ENCODE measurements at places on chromosomes 13 and 19.

DNA sequence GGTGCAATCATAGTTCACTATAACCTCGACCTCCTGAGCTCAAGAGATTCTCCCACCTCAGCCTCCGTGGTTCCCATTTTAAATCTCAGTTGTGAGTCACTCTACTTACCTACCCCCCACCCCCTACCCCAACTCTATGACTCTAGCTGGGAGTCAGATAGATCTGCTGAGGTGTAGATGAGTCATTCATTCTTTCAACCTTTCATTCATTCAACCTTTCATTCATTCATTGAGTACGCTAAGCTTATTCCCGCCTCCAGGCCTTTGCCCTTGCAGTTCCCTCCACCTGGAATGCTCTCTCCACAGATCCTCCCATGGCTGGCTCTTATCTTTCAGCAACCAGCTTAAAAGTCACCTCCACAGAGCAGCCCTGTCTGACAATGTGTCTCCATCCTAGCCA lies 1.1 kb upstream of the MAST1 start:
- no peak for DNase-seq

GRCh38 chr19:7781157-7781556 lies 18.1 kb downstream of the CLEC4M start:
- no peak for DNase-seq

DNA sequence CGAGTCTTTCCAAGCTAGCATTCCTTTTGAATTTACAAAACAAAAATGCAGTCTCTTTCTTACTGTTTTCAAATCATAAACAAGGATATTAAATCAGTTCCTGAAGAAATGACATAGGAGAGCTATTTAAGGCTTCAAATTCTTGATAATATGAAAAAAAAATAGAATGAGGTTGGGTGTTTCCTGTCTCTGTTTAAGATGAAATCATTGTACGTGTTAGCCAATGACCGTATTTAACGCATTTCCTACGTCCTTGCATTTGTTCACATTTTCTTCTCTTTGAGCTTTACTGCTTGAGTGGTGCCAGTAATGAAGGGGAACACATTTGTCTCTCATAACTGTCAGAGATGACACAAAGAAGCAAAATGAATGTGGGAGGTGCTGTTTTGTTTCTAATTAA lies 821.3 kb downstream of the DIAPH3 start:
- no peak for DNase-seq

DNA sequence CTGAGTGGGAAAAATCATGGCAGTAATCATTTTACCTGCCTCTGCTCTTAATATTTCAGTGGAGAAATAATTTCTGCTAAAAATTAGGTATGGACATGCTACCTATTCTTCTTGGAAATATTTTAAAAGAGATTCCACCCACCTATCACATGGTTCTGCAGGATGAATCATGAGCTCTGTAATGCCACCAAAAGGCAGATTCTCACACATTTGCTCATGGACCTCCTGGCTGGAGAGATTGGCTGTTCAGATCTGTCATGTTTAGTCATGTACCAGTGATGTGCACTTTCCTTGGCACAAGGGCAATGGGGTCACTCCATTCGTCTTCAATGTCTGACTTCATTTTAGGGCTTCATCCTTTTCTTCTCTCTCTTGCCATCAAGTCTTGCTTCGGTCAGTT lies 101.8 kb upstream of the MBNL2 start:
- no peak for DNase-seq

- no peak for DNase-seq
Observed at GRCh38 chr13:112851107-112852038, 117.6 kb upstream of the MCF2L start.

DNA sequence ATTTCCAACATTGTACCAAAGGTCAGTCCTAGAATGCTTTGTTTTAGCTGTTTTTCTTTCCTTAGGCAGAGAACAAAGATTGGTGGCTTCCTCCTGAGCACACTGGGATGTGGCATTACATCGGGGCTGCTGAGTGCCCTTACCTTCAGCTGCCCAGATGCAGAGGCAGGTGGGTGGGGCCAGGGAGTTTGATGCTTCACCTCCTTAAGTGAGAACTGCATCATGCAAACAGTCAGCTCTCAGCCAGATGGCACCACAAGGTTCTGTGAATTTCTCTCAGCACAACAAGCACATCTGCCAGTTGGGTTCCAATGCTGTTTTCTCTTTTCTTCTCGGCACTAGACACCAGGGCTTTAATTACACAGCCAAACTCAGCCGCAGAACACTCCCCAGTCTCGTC lies 87.4 kb upstream of the UBL3 start:
- DNase-seq = no peak

DNA sequence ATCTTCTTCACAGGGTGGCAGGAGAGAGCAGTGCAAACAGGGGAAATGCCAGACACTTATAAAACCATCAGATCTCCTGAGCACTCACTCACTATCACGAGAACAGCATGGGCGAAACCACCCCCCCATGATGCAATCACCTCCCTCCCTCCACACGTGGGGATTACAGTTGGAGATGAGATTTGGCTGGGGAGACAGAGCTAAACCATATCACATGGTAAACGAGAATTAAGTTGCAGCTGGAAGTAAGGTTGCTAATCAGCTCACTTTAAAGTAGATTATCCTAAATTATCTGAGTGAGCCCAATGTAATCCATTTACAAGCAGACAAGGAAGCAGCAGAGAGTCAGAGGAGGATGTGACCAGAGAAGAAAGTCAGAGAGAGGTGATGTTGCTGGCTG lies 102.2 kb upstream of the IPO5 start:
- DNase-seq = no peak

DNA sequence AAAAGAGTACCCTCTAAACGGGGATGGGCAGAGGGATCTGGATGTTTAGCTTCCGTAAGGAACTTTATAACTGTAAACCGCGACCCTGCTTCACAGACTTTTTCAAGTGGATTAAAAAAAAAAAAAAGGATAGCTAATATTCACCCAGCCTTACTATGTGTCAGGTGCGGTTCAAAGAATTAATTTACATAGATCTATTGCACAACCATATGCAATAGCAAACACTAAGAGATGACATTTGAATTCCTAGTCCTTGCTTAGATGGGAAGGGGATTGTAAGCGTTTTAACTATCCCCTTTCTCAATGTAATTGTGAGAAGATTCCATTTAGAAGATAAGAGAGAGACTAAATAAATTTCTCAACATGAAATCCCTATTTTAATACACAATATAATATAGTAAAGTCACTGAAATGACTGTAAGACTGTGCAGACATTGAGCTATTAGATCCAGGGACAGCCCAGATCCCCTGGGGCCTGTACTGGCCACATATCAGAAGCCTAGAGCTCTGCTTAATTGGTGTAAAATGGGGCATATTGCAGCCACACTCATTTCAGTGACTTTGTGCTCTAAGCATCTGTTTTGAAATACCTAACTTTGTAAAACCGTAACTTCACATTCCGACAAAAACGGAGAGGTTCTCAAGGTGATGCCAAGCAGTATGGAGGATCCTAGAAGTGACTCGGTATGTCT lies 13.6 kb downstream of the LATS2 start:
- DNase-seq = no peak

- no peak for DNase-seq
Observed at GRCh38 chr19:15294561-15294990, 37.8 kb downstream of the BRD4 start.

GRCh38 chr19:52170304-52170703 lies 1.1 kb downstream of the ZNF836 start:
- no peak for DNase-seq

DNA sequence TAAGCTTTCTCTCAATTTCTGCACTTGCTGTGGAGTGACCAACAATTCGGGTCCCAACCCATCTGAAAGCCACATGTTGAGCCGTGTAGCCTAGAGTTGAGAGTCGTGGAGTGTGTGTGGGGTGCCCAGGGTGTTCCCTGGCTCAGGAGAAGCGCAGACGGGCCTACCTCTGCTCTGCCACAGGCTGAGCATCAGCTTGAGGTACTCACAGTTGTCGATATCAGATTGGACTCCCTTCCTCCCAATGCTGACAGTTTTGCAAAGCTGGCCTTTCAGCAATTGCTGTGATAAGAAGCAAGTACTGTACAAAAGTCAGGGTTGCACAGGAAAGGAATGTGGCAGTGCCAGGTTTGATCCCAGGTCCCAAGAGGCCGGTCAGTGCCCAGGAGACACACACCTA lies 133.4 kb upstream of the SPACA7 start:
- no peak for DNase-seq

GRCh38 chr13:29954082-29955028 lies 103.9 kb upstream of the UBL3 start:
- no peak for DNase-seq

GRCh38 chr13:60583196-60583888 lies 186.3 kb downstream of the TDRD3 start:
- DNase-seq = no peak

GRCh38 chr13:33263484-33263883 lies 22.1 kb downstream of the STARD13 start:
- DNase-seq = no peak

DNA sequence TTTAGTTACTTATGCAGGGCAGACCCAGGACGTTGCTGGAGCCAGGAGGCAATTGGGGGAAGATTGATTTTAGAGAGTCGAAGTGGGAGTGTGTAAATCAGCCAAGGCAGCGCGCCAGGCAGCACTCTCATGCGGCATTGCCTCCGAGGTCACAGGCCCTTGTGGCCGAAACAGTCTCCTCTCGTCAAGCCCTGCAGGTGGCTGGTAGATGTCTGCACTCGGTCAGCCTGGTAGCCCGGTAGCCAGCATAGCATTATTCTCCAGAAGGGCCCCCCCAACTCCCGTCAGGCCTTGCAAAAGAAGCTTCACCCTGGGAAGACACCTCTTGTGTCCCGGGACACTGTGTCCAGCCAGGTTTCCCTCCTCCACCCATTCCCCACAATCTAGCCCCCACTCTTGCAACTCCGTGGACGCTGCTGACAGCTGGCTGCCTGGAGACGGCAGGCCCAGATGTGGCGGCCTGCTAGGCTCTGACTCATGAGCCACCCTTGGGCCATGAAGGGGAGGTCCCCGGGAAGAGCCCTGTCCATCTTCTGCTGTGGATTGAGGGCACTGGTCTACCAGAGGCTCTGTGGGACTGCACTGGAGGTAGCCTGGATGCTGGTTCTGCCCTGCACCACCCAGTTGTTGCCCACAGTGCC lies 2.6 kb upstream of the PEPD start:
- no peak for DNase-seq

DNA sequence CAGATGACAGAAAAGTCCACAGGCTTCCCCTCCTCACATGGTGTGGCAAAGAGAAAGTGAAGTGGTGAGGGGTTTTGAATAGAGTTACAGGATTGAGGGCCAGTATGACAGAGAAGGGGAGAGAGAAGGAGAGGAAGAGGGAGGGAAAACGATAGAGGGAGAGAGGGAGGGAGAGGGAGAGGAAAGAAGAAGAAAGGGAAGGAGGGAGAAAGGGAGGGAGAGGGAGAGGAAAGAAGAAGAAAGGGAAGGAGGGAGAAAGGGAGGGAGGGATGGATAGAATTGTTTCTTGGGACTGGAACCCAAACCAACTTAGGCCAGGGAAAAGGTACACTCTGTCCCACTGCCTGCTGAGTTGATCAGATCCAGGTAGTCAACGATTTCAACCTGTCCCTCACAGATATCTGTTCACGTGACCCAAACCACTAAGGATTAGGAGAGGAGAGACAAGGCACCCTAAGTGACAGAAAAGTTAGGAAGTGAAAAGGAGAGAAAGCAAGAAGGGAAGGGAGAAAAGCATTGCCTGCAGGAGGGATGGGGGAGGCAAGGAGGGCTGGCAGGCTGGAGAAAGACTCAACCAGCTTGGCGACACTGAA lies 8.1 kb upstream of the IGFL3 start:
- no peak for DNase-seq

DNA sequence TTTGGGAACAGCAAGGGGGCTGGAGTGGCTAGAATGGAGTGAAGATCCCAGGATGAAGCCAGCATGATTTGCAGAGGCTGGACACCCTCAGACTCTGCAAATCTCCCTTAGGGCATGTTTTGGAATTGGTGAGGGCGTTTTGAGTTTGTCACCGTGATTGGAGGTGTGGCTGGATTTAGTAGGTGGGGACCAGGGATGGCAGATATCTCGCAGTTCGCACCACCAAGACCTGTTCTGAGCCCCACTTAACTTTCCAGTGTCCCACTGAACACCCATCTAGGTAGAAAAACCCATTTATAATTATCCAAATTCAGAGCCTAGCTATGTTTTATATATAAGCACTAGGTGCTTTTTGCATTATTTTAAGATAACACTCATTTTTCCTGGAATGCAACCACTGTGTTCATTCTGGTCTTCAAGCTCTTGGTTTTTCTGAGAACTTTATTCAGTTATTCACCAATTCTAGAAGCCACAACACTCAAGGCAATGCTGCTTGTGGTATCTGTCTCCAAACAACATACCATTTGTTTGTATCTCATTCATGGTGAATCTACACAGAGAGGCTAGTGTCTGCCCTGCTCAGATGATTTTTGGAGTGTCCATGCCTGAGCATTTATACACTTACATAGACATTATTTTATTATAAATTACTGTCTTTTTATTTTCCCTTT lies 3.0 kb upstream of the NANOS2 start:
- no peak for DNase-seq

- no peak for DNase-seq
Observed at GRCh38 chr13:28792992-28793391, 27.1 kb upstream of the MTUS2 start.

DNA sequence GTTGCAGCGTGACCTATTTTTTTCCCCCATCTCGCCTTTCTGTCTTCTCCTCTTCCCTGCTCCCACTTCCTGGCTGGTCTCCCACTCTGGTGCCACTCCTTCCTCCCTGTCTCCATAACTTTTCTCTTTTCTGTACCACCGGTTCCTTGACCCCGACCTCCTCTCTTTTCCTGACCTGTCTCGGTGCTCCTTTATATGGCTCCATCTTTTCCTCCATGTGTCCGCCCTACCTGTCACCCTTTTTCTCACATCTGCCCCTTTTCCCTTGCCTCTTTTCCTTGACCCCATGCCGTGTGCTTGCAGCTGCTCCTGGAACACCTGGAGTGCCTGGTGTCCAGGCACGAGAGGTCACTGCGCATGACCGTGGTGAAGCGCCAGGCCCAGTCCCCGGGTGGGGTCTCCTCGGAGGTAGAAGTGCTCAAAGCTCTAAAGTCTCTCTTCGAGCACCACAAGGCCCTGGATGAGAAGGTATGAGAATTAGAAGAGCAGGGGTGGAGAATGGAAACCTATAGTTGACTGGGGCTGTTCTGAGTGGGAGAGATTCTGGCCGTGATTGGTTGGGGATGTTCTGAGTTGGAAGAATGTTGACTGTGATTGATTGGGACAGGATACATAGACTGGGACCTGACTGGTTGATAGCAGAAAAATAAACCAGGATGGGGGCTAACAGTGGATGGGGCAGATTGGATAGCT lies 9.3 kb downstream of the PPFIA3 start:
- no peak for DNase-seq

Measured in cortex of kidney (tissue), 1 donor.